HT1080 (cell line): ENCODE measurements at places on chromosomes 1 and 21. TPM values are rescaled to one million over a fixed set of nuclear protein-coding genes. Genes with fewer than 3 reads are reported as not detected.

The MTHFR gene
- 2.9 and 5.8 TPM in 2 replicates for total RNA-seq

The PGBD2 gene
- total RNA-seq = 5.7 and 7.0 TPM in 2 replicates

- peak; percentile 52 for DNase-seq
Observed at GRCh38 chr1:100721526-100722207, 2.1 kb downstream of the VCAM1 start.

The ASAP3 gene
- 1.7 and 2.2 TPM in 2 replicates for total RNA-seq

- DNase-seq = no peak
Observed at GRCh38 chr1:30462826-30463425, 260.5 kb downstream of the MATN1 start.

GRCh38 chr1:160308451-160309184 lies 23.7 kb upstream of the PEX19 start:
- DNase-seq = no peak
